ENCODE measurements at places on chromosomes 2 and 18.

- no peak for DNase-seq
Measured at GRCh38 chr2:95047629-95048510, 22.4 kb downstream of the MAL start.

DNA sequence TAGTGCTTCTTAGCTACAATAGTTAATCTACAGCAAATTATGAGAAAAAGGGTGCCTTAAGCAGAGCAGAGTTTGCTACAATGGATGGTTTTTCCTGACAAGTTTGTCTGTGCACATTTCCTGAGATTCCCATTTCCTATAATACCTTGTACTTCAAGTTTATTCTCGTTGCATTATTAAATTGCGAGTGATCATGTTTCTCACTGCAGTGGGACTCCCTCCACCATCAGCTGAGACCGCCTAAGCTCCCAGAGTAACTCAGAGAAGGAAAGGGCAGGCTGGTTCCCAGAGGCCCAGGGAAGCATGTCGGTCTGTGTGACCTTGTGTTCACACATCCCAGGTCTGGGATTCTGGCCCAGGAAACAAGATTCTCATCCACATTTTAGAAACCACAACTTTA lies 162.1 kb downstream of the ARL4C start:
- DNase-seq, result no peak

DNA sequence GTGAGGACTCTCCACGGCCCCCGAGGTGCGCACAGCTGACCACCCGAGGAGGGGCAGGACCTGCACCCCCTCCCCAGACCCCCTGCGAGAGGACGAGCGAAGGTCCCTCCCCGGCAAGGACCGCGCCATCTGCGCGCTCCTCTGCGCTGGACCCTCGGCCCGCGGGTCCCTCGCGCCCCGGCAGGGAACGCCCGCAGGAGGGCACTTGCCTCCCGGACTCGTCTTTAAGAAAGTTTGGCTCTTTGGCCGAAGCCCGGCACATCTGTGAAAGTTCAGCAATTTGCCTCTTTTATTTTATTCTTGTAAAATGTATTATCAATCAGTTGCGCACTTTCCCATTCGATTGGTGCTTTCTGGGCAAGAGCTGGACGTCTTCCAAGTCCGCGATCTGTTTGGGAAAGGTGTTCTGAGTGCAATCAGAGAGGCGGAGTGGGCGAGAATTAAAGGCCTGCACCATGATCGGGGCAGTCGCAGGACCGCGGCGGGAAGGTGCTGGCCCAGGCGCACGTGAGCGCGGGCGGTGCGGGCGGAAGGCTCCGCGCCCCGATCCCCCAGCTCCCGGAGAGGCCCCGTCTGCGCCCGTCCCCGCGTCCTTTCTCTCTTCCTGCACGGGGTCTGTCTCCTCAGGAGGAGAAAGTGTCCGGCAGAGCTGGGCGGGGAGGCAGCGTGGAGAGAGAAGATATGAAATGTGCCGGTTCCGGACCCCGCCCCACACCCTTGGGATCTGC lies 1.6 kb upstream of the ALKAL2 start:
- DNase-seq, result no peak

GRCh38 chr18:66638856-66639629 lies 35.2 kb upstream of the CDH19 start:
- no peak for DNase-seq

DNA sequence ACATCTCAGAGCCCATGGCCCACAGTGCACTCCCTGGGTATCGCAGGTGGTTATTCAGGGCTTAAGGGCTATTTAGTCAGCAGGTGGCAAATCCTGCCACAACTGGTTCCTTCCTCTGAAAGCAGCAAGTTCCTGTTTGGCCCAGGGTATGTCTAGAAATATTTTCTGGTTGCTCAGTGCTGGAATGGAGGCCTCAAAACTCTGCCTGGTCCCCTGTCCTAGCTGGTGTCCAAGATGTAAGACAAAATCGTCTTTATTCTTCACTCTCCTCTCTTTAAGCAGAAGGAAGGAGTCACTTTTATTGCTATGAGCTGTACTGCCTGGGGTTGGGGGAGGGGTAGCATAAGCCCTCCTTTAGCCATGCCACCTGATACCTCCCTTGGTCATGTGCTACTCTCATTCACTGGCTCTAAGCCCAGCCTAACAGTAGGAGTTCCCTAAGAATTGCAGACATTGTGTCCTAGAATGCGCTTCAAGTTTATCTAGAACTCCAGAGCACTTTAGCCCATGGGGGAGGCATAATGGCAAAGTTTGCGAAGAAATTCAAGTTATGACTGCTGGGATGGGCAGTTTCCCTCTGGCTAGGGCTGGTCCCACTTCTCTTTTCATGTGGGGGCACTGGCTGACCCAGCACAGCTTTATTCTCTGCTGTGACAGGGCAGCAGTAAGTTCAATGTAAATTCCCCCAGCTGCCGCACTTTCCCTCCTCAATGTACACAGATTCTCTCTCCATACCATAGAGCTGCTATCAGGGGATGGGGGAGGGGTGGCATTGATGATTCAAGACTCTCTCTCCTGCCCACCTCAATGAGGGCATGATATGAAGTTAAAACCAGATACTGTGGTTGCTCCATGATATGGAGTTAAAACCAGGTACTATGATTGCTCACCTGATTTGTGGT lies 27.1 kb upstream of the CWC22 start:
- no peak for DNase-seq

DNA sequence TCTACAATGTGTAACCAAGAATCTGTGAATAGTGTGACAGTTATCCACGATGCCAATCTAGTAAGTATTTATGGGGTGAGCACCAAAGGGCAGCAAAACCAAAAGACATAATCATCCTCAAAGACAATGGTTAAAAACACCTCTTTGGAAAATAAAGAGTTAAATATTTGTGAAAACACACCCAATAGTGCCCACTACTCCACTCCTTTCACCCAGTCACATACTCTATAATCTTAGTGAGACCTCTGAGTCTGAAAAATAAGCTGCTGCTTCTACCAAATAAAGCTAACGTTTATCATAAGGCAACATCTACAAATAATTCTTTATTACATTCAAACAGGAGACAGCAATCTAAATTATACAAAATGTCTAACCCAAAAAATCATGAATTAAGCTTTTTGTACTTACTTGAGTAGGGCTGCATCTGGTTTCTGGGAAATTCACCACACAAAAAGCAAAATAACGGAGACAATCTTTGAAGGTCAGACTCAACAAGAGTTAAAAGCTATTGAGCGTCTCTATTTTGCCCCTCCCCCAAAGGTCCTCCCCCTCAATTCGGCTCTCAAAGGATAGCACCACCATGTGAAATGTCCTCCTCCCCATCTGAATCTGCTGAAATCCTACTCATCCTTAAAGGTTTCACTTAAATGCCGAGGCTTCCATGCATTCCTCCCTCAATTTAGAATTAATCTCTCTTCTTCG lies 2.0 kb downstream of the RAPH1 start:
- DNase-seq, result no peak

DNA sequence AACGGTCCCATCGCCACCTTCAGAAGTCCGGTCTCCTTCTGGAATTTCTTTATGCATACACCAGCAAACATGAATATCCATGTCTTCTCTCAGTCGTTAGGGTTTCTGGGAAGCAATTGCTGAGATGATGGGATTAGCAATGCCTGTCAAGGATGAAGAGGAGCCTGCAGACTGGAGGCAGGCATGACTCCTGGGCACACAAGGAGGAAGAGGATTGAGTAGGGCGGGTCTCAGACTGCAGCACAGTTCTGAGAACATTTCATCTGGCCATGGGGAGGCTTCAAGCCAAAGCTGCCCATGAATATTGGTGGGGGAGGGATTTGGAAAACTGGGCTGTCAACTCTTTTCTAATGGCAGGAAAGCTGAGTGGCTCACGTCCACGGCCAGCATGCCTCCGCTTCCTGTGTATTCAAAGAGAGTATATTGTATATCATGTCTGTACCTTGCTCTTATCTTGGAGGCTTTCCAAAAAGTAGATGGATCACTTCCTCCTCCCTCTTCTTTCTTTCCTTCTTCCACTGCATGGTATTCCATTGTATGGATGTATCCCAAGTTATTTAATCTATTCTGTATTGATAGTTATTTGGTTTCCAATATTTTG lies 24.5 kb downstream of the MC2R start:
- no peak for DNase-seq

DNA sequence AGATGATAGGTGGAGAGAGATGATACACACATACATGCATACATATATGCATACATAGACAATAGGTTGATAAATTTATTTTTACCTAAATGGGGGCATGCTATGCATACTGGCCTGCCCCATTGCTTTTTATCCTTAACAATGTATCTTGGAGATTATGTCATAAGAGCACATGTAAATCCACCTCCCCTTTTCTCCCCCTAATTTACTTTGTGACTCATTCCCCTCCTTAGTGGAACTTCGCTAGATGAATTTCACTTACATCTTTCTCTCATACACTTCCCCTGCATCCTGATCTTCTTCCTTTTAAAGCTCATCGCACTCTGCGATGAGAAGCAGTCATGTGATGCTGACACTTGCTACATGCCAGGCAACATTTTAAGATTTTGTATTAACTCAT lies 223.6 kb downstream of the C1D start:
- no peak for DNase-seq

DNA sequence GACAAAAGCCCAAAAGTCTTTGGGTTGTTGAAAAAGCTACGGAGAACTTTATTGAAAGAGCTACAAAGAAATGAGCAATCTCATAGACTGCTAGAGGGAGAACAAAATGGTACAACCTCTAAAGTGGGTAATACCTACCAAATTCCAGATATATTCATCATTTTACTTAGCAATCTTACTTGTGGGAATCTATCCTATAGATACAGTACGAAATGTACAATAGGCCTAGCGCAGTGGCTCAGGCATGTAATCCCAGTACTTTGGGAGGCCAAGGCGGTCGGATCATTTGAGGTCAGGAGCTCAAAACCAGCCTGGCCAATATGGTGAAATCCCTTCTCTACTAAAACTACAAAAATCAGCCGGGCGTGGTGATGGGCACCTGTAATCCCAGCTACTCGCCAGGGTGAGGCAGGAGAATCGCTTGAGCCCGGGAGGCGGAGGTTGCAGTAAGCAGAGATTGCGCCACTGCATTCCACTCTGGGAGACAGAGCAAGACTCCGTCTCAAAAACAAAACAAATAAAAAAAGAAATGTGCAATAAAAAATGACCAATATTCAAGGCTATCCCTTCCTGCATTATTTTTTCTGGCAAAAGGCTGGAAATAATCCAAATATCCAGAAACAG lies 10.1 kb downstream of the EXOC6B start:
- no peak for DNase-seq

DNA sequence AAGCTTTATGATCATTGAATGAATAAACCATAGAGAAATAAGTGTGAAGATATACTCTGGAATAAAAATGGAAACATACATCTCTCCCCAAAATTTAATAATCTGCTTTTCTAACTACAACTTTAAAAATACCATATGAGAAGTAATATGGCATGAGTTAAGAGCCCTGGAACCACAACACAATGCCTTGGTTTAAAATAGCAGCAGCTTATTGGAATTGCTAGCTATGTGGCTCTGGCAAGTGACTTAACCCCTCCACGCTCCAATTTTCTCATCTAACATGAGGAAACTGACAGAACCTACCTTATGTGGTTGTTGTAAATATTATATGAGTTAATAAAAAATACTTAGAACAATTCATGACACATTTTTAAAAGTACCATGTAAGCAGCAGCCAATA lies 76.4 kb downstream of the VPS54 start:
- DNase-seq, result no peak

GRCh38 chr2:70975237-70975636 lies 3.2 kb upstream of the ANKRD53 start:
- no peak for DNase-seq

GRCh38 chr2:8344144-8345097 lies 337.4 kb upstream of the ID2 start:
- no peak for DNase-seq

DNA sequence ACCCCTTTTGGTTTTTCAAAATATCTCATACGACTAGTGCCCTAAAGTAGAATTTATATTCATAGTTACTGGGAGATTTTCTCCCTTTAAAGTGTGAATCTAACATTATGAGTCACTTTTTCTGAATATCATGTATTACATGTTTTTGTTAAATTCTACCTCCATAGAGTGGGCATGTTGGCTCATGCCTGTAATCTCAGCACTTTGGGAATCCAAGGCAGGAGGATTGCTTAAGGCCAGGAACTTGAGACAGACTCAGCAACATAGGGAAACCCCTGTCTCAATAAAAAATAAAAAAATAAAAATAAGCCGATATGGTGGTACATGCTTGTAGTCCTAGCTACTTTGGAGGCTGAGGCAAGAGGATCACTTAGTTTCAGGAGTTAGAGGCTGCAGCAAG lies 45.3 kb upstream of the UNC80 start:
- DNase-seq, result no peak

GRCh38 chr2:13686262-13686661 lies 946.3 kb upstream of the LRATD1 start:
- DNase-seq, result no peak

GRCh38 chr2:11169333-11169732 lies 14.1 kb downstream of the SLC66A3 start:
- DNase-seq, result no peak

DNA sequence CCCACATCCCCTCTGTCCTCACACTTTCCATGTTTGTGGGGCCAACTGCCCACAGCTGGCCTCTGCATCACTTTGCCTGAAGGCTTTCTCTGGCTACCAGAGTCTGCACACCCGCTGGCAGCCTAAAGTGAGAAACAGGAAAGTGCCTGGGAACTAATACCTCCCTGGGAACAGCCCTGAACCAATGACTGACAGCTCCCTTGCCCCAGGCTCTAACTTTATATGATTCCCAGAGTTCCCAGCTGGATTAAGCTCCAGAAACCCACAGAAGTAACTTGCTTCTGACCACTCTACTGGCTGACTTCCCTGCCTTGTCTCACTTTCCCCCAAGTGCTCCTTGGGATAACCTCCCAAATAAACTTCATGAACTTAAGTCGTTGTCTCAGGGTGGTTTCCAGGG lies 159.6 kb upstream of the LMAN1 start:
- DNase-seq, result no peak

- no peak for DNase-seq
Measured at GRCh38 chr2:170145675-170146432, 32.1 kb upstream of the MYO3B start.

- DNase-seq, result no peak
Measured at GRCh38 chr2:172372436-172372835, 55.0 kb upstream of the ITGA6 start.

Data from stimulated activated naive CD4-positive, alpha-beta T cell (primary cell).